Epithelial cell of proximal tubule (primary cell): ENCODE measurements at places on chromosomes 11 and 22. TPM values are rescaled to one million over a fixed set of nuclear protein-coding genes. Genes with fewer than 3 reads are reported as not detected.

DNA sequence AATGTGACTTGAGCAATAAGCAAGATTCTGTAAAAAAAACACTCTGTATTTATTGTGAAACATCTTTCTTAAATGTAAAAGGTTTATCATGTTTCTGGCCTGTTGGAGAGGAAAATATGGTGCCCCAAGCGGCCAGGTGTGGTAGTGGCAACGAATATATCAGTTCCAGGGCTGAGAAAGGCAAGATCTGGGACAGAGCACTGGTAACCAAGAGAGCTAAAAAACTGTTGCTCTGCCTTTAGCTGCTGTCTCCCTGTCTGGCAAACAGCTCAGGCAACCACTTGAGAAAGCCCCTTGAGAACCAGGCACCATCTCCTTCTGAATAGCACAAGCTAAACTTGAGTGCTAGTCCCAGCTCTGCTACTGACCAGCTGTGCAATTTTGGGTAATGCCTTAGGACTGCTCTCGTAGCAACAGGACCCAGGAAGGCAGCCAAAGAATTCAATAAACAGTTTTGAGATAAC, 129.9 kb downstream of the KCNC1 start:
- DNase-seq: no peak

The GVQW3 gene
- total RNA-seq: 0.87 and 7.0 TPM in 2 replicates

- DNase-seq: no peak
These were observed 846 bp downstream of the RNF26 start for GRCh38 chr11:119335091-119335654.

- no peak for DNase-seq
These were observed 37.7 kb upstream of the TFIP11 start for GRCh38 chr22:26549902-26550497.

DNA sequence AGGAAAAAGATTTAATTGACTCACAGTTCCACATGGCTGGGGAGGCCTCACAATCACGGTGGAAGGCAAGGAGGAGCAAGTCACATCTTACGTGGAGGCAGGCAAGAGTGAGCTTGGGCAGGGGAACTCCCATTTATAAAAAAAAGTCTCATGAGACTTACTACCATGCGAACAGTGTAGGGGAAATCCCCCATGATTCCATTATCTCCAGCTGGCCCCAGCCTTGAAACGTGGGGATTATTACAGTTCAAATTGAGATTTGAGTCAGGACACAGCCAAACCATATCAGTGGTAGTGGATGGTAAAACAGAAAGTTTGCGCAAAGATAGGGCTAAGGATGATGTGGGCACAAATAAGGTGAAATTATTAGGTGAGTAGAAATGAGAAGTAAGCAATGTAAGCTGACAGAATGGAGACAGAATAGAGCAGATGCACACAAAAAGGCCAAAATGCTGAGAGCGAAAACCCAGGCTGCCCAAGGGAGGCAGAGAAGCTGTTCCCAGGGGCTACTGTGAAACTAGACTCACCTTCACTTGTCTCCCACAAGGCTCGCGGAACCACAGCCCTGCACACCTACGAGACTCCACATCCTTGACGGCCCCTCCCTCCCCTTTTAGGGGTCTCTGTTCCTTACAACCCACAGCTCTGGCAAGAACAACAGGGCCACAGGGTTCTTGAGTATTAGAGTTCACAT, 377.6 kb downstream of the CADM1 start:
- DNase-seq: no peak

GRCh38 chr11:2724653-2725367, 25.0 kb upstream of the KCNQ1OT1 start:
- no peak for DNase-seq

GRCh38 chr22:27797520-27798391, 3.8 kb downstream of the MN1 start:
- no peak for DNase-seq

The MSANTD4 gene
- total RNA-seq: 14.9 and 24.4 TPM in 2 replicates

DNA sequence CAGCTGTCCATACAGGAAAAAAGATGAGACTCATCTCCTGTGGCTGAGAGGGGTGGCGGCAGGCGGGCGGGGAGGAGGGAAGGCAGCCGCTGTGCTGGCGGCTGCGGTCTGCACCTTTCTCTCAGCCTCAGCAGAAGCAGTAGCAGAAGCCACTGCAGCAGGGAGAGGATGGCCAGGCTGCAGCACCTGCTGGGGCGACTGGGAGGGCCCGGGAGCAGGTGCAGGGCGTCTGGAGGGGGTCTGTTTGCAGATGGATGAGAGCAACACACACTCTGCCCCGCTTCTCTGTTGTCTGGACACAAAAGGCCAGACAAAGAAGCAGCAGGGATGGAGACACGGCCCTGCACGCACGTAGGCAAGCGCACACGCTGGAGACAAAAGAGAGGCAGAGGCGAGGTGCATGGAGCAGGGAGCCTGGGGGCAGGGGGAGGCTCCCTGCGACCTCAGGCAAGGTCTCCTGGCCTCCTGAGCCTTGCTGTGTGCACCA, 9.3 kb upstream of the MIAT start:
- no peak for DNase-seq

DNA sequence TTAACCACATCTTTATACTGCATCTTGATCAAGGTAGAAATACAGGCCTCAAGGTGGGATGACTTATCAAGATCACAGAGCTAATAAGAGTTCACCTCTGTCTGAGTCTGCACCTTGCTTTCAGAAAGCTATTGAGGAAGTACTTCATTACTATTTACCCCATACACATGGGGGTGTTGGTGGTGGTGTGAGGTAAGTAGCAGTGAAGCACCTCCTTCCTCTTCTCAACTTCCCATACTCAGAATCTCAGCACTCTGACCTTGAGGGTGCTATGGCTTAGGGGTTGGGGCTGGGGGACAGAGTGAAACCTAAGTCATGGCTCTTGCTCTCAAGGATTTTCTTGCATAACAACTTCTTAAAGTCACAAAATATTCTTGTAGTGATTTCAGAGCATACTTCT, 56.9 kb downstream of the ME3 start:
- no peak for DNase-seq

GRCh38 chr11:131875611-131876010, 505.2 kb downstream of the NTM start:
- DNase-seq: no peak

DNA sequence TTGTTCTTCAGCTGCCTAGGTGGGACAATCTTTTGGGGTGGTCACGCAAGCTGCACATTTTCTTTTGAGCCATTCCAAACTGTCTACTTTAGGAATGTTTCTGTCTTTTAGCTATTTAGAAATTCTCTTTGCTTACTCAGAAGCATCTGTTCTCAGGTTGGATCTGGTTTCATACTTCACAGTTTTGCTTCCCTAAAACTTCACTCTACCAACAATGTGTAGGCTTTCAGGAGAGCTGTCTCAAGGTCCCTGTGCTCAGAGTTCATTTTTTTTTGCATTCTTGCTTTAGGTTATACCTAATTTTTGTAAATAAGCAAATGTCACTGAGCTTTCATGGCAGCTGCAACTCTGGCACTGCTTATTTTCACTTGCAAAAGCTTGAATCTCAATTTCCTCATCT, 36.7 kb downstream of the CCDC90B start:
- DNase-seq: no peak

DNA sequence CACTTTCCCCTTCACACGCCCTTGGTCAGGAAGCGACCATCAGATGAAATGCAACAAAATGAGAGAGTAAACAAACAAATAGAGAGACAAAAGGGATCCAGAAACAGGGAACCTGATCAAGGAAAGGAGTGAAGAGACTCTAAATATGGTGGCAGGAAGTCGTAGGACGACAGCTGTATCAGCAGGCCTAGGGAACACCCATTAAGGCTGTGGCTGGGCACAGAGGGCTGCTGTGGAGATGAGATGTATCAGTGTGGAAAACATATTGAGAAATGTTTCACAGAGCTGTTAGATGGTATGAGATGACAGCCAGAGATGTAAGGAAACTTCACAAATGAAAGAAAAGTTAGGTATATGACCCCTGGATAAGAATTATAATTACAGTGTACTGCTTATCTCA, 155.8 kb upstream of the MTMR2 start:
- DNase-seq: no peak

GRCh38 chr11:5705688-5706087, 16.1 kb downstream of the TRIM22 start:
- no peak for DNase-seq

The APOL4 gene
- 0.07 TPM in 1 of 2 replicates, not detected in the other for total RNA-seq

The UBQLNL gene
- total RNA-seq: 0.06 TPM in 1 of 2 replicates, not detected in the other
